ENCODE measurements at places on chromosomes 2 and 18. TPM values are rescaled to one million over a fixed set of nuclear protein-coding genes. Genes with fewer than 3 reads are reported as not detected.

Gene TSGA10
- total RNA-seq: 21.1 TPM

Gene FMNL2
- 114 TPM for total RNA-seq

Gene ETAA1
- total RNA-seq: 21.7 TPM

Gene HSBP1L1
- total RNA-seq: 2.5 TPM

Gene COX5B
- 175 TPM for total RNA-seq

Gene ACOXL
- total RNA-seq: not detected

Gene MEP1B
- total RNA-seq: 0.78 TPM

All from occipital lobe (tissue), 3 donors.